Activated T-helper 17 cell treated with anti-CD3 and anti-CD28 coated beads, Interleukin-2, amount 50 U/mL, for 72 hours (primary cell): ENCODE measurements at places on chromosomes 16 and 17. TPM values are rescaled to one million over a fixed set of nuclear protein-coding genes. Genes with fewer than 3 reads are reported as not detected.

The MAP2K4 gene
- total RNA-seq = 22.1 TPM

The MARCHF10 gene
- not detected for total RNA-seq

The ST6GALNAC2 gene
- not detected for total RNA-seq

The TAT gene
- total RNA-seq = not detected

The CPD gene
- total RNA-seq = 25.9 TPM

The CD300E gene
- not detected for total RNA-seq

The BAHCC1 gene
- total RNA-seq = 0.26 TPM

The RFNG gene
- 21.1 TPM for total RNA-seq

The ZNF652 gene
- 13.1 TPM for total RNA-seq

The TMC6 gene
- 165 TPM for total RNA-seq

The KDM6B gene
- total RNA-seq = 93.3 TPM

The LYRM9 gene
- 2.0 TPM for total RNA-seq

The PTRH2 gene
- total RNA-seq = 48.6 TPM

The C16orf96 gene
- total RNA-seq = not detected

The EVPLL gene
- not detected for total RNA-seq

The PMP22 gene
- not detected for total RNA-seq

The EXOC3L1 gene
- total RNA-seq = 0.37 TPM

The C16orf86 gene
- total RNA-seq = 1.8 TPM

The CORO6 gene
- total RNA-seq = 12.0 TPM
